ENCODE measurements at places on chromosomes 5 and 9. TPM values are rescaled to one million over a fixed set of nuclear protein-coding genes. Genes with fewer than 3 reads are reported as not detected.

Gene DNAH5
- 2.6 TPM for total RNA-seq

DNA sequence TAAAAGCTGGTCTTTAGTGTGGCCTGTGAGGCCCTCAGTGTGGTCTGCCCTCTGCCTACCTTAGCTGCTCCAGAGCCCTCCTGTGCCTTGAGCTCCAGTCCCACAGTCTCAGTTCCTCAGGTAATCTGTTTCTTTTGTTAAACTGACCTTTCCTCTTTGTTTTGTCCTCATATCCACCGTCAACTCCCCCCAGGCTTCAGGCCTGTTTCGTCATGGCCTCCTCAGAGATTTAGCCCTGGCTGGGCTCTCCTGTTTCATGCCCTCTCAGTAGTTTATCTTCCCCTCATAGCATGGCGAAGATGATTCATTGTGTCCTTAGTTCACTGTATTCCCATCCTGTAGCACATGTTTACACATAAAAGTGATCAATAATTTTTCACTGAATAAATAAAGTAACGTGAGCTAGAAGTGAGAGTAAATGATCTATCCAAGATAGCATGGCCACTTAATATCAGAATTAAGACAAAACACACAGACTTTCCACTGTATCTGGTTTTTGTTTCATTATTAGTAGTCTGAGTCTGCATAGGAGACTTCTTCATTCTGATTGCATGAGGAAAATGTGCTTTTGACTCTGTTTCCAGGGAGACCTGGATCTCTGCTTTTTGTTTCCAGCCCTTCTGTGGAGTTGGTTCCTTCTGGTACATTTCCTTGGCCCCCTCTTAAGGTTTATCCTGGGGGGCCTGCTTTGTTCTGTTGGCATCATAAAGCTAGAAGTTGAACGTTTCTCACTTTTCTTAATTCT lies 70.5 kb downstream of the SNX24 start:
- no peak for DNase-seq

Gene SHC3
- total RNA-seq, result 28.3 TPM

DNA sequence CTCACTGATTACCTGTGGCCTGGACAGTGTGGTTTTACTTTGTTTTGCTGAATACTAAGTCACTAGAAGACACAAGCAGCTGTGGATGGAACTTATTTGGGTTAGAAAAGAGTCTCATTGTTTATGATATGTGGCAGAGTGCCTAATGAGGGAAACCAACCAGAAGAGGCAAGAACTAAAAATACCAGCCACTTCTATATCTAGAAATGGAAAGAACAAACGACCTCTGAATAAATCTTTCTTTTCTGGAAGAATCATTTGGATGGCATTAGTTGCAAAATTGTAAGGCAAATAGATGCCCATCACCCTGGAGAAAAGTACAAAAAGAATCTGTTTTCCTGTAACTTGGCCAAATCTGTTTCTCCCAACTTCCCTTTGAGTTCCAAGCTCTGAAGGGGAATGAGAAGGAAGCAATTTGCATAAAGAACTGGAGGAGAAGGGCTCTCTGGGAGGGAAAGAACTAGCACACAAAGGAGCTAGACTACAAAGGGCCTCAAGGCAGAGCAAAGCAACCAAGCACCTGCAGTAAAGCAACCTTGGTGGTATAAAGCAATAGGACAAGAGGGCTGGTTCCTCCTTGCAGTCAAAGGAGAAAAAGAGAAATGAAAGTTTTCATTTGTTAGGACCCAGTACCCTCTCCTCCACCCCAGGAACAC lies 455.4 kb downstream of the CAAP1 start:
- no peak for DNase-seq

Gene CEP78
- total RNA-seq, result 69.1 TPM

DNA sequence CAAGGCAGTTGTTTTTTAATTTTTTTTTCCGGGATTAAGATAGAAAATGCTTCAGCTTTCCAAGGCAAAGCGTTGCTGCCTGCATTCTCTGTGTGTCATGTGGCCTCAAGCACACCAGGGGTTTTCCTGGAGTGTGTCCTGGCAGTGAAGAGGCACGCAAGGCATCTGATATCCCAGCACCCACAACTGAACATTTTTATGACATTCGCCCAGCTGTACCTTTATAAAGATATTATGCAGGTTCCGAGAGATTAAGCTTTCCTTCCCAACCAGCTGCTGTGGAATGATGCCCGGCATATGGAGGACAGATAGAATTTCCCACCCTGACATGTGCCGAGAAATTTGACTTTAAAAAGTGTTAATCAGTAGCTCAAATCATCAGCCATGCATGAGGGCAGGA lies 205.6 kb downstream of the GADD45G start:
- no peak for DNase-seq

DNA sequence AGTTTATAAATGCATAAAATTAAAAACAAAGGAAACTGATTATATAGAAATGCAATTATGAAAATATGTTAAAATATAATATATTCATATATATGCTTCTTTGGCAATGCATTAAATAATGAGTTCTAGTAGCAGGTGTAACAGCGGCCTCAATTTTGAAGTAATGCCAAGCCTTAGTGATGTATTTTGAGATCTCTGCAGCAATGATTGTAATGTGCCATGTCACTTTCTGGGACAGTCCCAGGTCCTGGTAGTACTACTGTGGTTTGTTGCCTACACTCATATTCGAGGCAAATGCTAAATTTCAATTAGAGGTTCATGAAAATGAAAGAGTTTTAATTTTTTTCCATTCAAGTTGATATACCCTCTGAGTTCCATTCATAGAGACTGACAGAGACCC lies 75.8 kb upstream of the ORM1 start:
- peak; percentile 85 for DNase-seq

DNA sequence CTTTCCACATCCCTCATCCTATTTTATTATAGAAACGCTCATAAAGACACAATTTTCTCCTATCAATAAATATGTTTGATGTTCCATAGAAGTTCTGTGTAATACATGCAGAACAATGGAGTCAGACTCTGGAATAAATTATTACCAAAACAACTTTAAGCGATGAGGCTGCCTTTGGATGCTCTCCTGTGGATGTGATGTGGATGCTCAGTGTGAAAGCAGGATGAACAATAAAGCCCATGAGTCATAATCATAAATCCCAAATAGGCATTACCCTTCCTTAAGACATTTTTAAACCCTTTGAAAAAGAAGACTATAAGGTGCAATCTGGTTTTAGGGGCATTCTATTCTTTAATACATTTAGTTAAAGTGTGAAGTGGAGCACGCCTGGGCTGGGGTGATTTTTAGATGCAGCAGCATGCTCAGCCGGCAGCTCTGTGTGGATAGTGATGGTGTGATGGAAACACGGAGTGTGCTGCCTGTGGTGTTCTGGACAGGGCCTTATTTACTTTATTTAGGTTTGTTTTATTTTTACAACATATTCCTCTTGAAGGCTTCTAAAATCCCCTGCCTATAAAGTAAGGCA lies 991.4 kb downstream of the PTPRD start:
- no peak for DNase-seq

Gene SGCD
- total RNA-seq, result 10.5 TPM

DNA sequence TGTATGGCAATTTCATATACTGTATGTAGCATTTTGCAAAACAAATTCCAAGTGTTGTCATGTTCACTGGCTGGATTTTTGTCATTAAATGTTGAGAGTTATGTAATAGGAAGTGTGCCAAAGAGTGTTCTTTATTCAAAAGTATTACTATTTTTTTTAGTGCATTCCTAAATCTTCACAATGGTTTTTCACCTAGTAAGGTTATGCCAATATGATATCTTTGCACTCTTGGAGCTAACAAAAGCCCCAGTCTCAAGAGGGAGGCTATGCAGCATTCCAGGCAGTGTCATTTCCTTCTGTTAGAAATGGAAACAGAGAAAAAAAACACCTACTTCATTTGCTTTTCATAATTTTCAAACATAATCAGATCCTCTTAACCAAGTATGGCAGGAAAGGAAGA lies 5.1 kb upstream of the SSBP2 start:
- DNase-seq, result no peak

GRCh38 chr5:153714798-153715197 lies 224.3 kb downstream of the GRIA1 start:
- DNase-seq, result no peak

Gene GARIN3
- not detected for total RNA-seq

DNA sequence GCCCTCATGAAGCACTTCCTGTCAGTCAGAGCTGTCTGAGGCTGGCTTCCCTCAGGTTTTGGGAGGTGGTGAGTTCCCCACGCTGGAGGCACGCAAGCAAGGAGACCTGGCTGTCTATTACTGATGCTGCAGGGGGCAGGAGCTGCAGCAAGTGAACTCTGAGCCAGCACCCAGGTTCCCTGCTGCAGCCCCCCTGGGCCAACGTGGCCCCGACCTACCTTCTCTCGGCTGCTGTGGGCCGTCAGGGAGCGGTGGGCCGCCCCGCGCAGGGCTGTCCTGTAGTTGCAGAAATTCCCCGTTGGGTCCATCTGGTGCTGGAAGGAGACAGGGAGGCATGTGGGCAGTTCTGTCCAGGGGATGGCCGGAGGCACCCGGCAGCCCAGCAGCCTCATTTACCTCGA lies 46.8 kb upstream of the RNF130 start:
- DNase-seq, result no peak

Gene ZNF608
- total RNA-seq, result 86.3 TPM

DNA sequence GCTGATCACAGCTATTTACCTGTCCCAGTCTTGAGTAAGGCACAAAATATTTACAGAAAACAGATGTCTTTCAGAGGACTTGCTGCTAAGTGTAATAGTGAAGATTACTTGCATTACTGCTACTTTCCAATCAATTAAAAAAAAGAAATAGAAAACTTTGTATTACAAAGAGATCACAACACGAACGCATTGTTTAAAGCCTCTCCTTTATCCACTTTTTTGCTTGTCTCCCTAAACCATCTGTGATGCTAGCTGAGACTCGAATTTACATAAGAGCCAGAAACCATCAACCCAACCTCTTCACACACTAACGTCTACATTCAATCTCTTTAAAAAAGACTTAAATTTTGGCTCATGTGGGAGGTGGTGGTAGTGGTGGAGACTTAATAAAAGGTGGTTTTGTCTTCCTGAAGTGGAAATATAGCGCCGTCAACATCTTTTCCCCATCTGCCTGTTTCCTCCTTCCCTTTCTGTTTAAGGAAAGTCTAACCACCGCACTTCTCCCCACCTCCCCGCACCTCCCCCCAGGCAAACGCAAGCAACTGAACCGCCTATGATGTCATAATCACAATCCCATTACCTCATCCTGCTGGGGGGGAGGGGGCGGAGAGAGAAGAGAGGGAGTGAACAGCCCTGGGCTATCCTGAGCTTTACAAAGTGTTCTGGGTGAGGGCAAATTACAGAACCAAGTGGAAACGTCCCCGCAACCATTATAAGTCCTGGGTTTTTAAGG lies 948 bp upstream of the FAM53C start:
- peak; percentile 87 for DNase-seq

DNA sequence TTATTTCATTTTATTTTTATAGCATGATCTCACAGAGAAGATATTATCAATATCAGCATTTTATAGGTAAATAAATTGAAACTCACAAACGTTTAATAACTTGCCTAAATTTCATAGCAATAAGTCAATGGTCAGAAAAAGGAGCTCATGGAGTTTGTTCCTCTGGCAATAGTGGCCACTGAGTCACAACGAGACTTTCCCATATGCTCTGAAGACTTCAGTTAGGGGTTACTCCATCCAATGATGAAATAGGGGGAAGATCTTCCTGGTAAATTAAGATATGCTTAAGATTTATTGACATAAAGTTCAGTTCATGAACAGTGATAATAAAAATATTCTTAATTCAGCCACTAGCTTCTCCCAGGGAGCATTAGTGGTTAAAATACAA lies 43.5 kb upstream of the HTR4 start:
- no peak for DNase-seq

- no peak for DNase-seq
Observed at GRCh38 chr9:12784461-12785259, 9.8 kb downstream of the LURAP1L start.

DNA sequence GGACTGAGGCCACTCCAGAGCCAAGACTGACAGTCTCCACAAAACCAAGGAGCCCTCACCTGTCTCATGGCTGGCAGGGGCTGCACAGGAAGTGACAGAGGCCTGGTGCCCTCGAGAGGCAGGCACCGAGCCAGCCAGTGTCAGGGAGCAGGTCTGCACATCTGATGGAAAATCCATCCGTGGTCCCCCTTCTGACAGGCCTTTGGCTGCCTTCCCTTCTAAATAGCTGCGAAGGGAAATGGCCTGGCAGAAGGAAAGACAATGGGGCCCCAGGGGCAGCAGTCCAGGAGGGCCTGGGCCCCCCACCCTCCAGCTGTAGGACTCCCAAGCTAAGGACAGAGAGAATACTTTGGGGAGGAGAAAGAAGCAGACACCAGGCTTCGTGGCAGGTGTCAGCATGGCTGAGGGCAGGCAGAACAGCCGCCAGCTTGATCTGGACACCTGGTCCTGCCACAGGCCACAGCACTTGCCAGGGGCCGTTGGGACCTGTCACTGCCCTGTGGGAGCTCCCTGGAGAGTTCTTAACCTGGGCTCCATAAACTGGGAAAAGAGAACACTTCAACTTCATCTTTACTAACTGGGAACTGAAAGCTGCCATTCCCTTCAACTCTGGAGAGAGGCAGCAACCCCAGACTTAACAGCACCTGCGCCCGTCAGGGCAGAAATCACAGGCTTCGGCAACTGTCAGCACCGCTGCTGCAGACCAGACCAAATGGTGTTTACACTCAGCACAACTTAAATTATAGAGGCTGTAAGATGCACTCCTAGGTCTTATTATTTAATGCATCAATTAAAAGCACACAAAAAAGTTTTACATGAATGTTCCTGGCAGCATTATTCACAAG lies 22.0 kb downstream of the ADAMTS2 start:
- DNase-seq, result no peak

DNA sequence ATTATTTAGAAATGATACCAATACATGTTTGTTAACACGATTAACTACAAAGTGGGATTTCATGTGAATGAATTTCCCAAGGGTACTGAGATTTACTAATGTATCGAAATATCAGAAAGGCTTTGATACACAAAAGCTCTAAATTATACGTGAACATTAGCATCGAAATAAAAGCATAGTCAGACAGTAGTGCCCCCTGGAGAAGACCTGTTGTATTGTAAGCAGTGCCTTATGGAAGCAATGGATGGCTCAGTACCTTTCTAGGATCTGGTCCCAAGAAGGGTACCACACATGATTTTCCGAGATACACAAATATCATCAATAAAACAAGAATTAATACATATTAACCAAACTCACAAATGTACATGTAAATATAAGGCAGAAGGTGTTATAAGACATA lies 153.8 kb downstream of the CDH12 start:
- DNase-seq, result no peak

DNA sequence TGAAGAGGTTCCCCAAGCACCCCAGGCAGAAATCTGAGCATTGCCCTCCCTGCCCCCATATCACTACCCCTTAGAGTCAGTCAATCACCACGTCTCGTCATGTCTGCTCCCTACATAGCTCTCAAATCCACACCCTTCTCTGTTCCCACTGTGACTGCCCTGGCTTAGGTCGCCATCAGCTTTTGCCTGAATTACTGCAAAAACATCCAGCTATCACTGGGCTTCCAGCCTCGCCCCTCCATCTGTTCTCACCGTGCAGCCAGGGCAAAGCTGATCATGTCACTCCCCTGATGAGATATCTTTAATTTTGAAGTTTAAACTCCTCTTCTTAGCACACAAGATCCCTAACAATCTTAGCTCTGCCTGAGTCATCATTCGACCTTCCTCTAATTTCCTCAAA lies 89.6 kb upstream of the TBC1D2 start:
- no peak for DNase-seq

- no peak for DNase-seq
Observed at GRCh38 chr5:75049456-75050351, 2.7 kb downstream of the GCNT4 start.

Gene C1QTNF3
- 52.7 TPM for total RNA-seq

GRCh38 chr9:90770927-90771326 lies 30.7 kb upstream of the SYK start:
- no peak for DNase-seq
